ENCODE measurements at places on chromosomes 2 and 18.

DNA sequence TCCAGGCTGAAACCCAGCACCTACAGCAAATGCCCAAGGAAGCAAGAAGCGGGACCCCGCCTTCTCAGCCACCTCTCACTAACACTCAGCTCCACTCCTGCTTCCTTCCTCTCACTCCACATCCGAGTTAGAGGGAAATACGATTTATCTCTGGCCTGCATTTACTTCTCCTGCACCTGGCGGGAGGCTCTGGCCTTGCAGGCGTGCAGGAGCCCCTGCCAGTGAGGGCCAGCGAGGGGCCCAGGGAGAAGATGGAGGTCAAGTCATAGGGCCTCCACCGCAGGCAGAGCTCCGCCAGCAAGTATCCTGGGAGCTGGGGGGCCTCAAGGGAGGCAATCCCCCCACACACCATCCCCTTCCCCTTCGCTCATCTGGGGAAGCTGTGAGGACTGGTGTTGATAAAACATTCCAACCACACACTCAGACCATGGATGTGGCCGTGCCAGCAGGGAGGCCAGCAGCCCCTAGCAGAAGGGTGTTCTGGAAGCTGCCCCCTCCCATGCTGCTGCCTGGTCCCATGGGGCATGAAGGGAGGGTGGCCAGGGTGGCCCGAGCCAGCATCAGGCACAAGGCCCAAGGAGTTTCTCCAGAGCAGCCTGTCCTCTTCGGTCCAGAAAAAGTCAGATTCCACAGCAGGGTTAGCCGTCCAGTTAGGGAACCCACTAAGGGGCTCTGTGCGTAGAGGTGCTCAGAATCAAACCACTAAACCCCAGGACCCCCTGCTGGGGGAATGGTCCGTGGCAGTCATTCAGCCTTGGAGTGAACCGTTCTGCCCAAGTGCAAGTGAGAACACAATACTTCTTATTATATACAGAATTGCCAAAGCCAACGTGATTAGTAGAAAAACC is 91.2 kb downstream of the HDAC4 start:
- no peak for DNase-seq

GRCh38 chr2:218286570-218287459 is 5.5 kb downstream of the TMBIM1 start:
- DNase-seq = peak; percentile 79

GRCh38 chr2:212904646-212905045 is 246.8 kb downstream of the IKZF2 start:
- no peak for DNase-seq

- DNase-seq = no peak
Observed at GRCh38 chr2:157245846-157246764, 11.4 kb upstream of the GALNT5 start.

DNA sequence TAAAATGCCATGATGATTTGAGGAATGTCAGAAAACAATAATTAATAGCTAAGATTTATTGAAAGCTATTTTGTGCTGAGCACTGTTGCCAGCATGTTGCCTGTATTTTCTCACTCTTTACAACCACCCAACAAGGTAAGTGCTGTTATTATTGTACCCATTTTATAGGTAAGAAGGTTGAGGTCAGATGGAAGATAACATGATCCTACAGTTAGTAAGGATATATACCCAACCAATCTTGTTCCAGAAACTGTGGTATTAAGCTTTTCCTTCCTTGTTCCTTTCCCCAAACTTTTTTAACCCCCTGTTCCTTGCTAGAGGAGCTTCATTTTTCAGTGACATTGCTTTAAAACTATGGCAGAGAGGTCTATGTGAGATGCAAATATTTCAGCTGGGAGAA is 738.0 kb upstream of the ZEB2 start:
- no peak for DNase-seq

DNA sequence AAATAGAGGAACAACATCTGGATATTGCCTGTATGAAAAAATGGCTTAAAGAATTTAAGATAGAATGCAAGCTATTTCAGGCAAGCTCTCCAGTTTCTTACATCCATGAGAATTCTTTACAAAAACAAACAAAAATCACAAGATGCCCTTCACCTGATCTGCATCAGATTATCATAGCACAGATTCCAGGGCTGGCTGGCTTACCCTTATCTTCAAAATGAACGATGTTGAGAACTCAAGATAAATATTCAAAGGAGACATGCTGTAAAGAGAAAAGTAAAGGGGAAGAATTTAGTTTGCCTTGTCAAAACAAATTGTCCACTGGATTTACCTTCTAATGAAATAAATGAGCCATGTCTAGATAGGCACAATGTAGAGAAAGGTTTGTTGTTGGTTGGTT is 18.7 kb upstream of the SLC40A1 start:
- DNase-seq = no peak

DNA sequence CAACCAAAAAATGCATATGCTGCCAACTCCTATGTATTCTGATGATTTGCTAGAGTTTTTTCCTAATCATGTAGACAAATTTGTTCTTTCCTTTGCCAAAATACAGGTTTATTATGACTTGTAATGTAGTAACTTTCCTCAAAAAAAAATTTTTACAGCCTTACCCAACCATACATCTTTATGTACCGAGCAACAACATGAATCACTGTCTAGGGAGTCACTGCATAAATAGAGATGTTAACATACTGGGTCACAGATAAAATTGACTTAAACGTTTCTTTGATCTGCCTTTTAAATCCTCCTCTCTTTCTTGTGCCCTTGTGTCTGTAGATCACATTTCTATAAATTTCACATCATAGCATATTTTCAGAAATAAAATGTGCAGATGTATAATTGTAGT is 143.6 kb downstream of the MBD2 start:
- DNase-seq = no peak

- no peak for DNase-seq
Observed at GRCh38 chr2:120348134-120348736, 2.3 kb downstream of the INHBB start.

DNA sequence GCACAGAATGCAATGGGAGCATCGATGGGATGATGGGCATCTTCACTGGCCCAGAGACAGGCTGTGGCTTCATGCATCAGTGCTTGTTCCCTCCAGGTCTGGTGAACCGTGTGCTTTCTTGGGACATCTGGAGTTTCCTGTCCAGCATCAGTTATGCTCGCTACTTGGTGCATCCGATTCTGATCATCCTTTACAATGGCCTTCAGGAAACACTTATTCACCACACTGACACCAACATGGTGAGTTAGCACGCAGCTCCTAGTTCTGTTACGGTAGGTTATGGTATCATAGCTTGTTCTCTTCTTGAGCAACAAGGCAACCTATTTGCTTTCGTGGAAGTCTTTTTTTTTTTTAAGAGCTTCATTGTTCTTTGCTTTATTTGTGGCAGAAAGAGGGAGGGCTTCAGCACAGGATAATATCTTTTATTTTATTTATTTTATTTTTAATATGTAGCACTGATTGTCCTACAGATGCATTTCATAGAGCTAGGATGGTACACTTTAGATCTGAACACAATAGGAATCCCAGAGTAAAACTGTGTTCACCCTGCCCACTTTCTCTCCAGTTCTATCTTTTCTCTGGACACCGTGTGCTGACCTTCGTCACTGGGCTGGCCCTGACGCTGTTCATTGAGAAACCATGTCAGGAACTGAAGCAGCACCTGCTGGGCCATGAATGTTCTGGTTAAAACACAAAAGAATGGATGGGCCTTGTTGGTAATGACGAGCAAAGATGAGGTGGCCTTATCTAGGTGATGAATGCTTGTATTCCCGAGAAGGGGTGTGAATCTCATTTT is 71.2 kb upstream of the SEC11C start:
- no peak for DNase-seq

GRCh38 chr18:80247393-80247841 is at the start of gene PARD6G:
Gene PARD6G, minus strand, starts transcription at chr18:80247514. Its CDS starts 166 bp downstream, at chr18:80247348.
- peak; percentile 16 for DNase-seq

- no peak for DNase-seq
Observed at GRCh38 chr18:31497836-31498573, at the start of gene DSG2. Gene DSG2, plus strand, starts transcription at chr18:31498177. Its CDS starts 75 bp downstream, at chr18:31498252.

DNA sequence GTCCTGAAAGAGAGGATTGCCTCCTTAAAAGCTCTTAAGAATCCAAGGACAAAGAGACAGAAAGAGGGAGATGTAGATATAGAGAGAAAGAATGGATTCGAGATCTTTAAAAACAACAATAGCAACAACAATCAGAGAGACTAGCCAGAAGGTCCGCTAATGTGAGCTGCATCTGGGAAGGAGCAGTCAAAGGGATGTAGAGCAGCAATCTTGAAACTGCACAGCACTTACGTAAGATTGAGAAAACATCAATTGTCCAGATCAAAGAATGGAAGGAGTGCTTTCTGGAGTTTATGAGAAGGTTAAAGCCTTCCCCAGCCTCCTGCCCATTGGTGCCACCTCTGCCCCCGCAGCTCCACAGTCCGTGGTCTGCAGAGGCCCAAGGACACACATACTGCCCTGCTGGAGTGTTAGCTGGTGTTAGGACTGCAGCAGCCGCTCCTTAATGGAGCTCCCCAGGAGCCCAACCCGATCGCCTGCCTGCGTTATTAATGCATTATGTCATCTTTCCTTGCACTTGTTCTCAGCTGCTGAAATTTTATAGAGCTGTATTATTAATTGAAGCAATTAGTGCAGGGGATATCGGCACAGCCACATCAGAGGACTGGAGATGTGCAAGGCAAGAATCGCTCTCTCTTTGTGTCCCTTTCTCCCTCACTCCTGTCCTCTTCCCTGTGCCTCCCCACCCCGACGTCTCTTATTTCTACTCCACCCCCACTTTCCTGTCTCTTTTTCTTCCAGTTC is 94.2 kb upstream of the STPG4 start:
- no peak for DNase-seq

DNA sequence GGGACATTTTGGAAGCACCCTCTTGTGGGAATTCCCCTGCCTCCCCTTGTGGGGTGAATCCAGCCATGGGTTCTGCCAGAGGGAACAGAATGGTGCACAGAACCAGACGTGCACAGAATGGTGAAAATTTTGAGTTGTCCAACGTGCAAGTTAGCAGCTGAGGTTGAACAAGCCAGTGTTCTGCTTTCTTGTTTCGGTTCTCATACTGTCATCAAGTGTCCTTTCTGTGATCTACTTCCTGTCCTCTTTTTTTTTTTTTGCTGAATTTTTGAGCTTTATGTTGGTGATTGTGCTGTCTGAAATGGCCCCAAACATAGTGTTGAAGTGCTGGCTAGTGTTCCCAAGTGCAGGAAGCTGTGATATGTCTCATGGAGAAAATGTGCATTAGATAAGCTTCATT is 21.5 kb upstream of the REEP1 start:
- DNase-seq = no peak

Data from stimulated activated naive CD4-positive, alpha-beta T cell (primary cell).